ENCODE measurements at places on chromosomes 13 and 19.

- H3K4me1 ChIP-seq, result peaks cover 3% of the 10 kb centered on the region
- no peak overlapping the region for H3K4me3 ChIP-seq
- H3K27me3 ChIP-seq, result peaks cover 62% of the 10 kb centered on the region
- H3K27ac ChIP-seq, result no peak overlapping the region
Observed at GRCh38 chr19:45976178-45976577, 2.5 kb upstream of the NOVA2 start.

DNA sequence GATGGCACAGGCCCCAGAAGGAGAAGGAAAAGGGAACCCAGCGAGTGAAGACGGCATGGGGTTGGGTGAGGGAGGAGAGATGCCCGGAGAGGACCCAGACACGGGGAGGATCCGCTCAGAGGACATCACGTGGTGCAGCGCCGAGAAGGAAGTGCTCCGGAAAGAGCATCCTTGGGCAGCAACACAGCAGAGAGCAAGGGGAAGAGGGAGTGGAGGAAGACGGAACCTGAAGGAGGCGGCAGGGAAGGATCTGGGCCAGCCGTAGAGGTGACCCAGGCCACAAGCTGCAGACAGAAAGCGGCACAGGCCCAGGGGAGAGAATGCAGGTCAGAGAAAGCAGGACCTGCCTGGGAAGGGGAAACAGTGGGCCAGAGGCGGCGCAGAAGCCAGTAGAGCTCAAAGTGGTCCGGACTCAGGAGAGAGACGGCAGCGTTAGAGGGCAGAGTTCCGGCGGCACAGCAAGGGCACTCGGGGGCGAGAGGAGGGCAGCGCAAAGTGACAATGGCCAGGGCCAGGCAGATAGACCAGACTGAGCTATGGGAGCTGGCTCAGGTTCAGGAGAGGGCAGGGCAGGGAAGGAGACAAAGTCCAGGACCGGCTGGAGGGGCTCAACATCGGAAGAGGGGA lies 1.1 kb downstream of the PPP1R12C start:
- H3K36me3 ChIP-seq, result no peaks in the 10 kb centered on the region
- peak; percentile 81 for DNase-seq
- peak overlapping the region; percentile 61 for H3K4me3 ChIP-seq
- H3K27ac ChIP-seq, result peak overlapping the region; percentile 86
- H3K4me1 ChIP-seq, result peaks cover 21% of the 10 kb centered on the region
- no peaks in the 10 kb centered on the region for H3K27me3 ChIP-seq

- peaks cover 49% of the 10 kb centered on the region for H3K27me3 ChIP-seq
- DNase-seq, result no peak
- H3K4me1 ChIP-seq, result peaks cover 3% of the 10 kb centered on the region
- no peak overlapping the region for H3K4me3 ChIP-seq
Observed at GRCh38 chr19:15466851-15467733, 2.7 kb upstream of the RASAL3 start.

DNA sequence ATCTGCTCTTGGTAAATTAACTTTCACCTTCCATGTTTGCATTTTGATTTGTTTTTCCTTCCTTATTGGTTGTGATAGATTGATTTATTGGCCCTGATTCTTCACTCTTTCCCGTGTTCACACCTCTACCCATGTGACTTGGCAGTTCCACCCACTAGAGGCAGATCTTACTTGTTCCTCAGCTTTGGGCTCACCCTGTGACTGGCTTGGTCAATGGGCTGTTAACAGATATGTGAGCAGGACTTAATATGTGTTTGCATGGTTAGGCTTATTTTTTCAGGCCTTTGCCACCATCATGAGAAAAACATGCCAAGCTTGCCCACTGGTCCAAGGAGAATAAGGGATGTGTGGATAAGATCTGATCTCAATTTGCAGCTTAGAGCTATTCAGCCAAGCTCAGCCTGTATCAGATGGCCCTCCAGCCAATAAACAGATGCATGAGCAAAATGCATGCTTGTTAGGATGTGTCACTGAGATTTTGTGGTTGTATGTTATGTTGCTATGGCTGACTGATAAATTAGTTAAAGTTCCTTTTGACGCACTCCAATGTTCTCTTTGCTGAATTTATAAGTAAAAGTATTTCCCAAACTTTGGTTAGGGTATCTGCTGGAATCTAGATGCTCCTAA lies 48.0 kb downstream of the RGCC start:
- H3K4me3 ChIP-seq, result no peak overlapping the region
- no peaks in the 10 kb centered on the region for H3K36me3 ChIP-seq

- no peaks in the 10 kb centered on the region for H3K36me3 ChIP-seq
- H3K27ac ChIP-seq, result no peak overlapping the region
- no peaks in the 10 kb centered on the region for H3K27me3 ChIP-seq
Observed at GRCh38 chr13:39419876-39420275, 183.1 kb downstream of the LHFPL6 start.

- peaks cover 50% of the 10 kb centered on the region for H3K4me1 ChIP-seq
- H3K4me3 ChIP-seq, result no peak overlapping the region
- peak overlapping the region; percentile 99 for H3K27ac ChIP-seq
- peaks cover 45% of the 10 kb centered on the region for H3K36me3 ChIP-seq
- peak; percentile 92 for DNase-seq
- H3K27me3 ChIP-seq, result no peaks in the 10 kb centered on the region
Observed at GRCh38 chr19:1259206-1259875, 9.8 kb upstream of the CIRBP start.

- H3K36me3 ChIP-seq, result no peaks in the 10 kb centered on the region
- peaks cover 37% of the 10 kb centered on the region for H3K27me3 ChIP-seq
- H3K4me3 ChIP-seq, result no peak overlapping the region
- DNase-seq, result no peak
Observed at GRCh38 chr13:67226696-67227095, 3.4 kb downstream of the PCDH9 start.

DNA sequence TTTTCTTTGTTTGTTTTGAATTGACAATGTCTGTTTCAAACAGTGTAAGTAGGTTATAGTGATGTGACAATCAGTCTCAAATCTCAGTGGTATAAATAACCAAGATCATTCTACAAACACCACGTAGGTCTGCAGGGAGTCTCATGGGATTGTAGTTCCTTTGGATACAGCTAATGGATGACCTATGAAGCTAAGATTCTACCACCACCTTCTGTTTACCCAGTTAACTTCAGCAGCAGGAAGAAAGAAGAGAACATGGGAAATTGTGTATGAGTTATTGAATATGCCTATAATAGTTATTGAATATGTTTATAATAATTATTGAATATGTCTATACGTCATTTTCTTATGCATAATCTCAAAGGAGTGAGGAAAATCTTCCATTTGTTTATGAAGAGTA lies 63.9 kb upstream of the SLITRK5 start:
- H3K36me3 ChIP-seq, result no peaks in the 10 kb centered on the region
- H3K27ac ChIP-seq, result no peak overlapping the region
- H3K27me3 ChIP-seq, result no peaks in the 10 kb centered on the region

GRCh38 chr19:42455621-42456081 lies 12.9 kb upstream of the CXCL17 start:
- no peak overlapping the region for H3K4me3 ChIP-seq
- peaks cover 2% of the 10 kb centered on the region for H3K4me1 ChIP-seq
- no peak overlapping the region for H3K27ac ChIP-seq
- no peaks in the 10 kb centered on the region for H3K27me3 ChIP-seq

- DNase-seq, result no peak
- H3K4me1 ChIP-seq, result no peaks in the 10 kb centered on the region
- H3K27ac ChIP-seq, result no peak overlapping the region
- no peaks in the 10 kb centered on the region for H3K27me3 ChIP-seq
- peaks cover 66% of the 10 kb centered on the region for H3K36me3 ChIP-seq
- H3K4me3 ChIP-seq, result no peak overlapping the region
Observed at GRCh38 chr13:20990910-20991525, 70.4 kb downstream of the LATS2 start.

DNA sequence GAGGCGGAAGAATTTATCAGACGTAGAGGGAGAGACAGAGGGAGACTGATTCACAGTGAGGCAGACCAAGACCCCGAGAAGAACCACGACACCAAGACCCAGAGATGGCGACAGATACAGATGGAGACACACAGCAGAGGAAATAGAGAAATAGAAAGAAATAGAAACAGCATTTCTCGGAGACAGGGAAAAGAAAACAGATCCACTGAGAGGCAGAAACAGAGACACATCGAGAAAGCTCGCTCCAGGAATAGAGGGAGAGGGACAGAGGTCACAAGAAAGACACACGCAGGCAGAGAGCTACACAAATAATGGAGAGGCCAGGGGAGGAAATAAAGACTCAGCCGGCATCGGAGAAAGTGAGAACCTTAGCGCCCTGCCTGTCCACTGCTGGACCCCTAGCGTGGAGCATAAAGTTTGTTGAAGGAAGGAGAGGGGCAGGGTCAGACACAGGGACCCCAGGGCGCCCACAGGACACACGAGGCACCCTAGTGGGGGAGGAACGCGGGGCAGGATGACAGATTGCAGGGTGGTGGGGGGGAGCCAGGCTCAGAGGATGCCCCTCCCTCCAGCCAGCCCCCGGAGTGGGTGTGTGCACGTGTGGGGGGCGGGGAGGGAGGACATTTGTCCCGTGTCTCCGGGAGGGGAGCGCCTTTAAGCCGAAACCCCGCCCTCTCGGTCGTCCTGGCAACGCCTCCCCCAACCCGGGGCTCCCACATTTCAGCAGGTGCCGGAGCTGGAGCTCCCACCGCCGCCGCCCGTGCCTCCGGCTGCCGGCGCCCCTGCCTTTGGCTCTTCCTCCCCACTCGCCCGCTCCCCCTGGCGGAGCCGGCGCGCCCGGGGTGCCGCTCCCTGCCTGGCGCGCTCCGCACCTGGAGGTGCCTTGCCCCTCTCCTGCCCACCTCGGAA lies at the start of gene PRKCG:
TSS of gene PRKCG (plus strand) at position 716 of the 909 bp plus-strand sequence. CDS start 298 bp downstream, outside the sequence.
- peak within 1 kb of the TSS; percentile 25 for H3K4me3 ChIP-seq
- no peaks in the 10 kb centered on the region for H3K36me3 ChIP-seq
- peaks cover 70% of the 10 kb centered on the region for H3K27me3 ChIP-seq
- H3K27ac ChIP-seq, result no peak within 1 kb of the TSS

DNA sequence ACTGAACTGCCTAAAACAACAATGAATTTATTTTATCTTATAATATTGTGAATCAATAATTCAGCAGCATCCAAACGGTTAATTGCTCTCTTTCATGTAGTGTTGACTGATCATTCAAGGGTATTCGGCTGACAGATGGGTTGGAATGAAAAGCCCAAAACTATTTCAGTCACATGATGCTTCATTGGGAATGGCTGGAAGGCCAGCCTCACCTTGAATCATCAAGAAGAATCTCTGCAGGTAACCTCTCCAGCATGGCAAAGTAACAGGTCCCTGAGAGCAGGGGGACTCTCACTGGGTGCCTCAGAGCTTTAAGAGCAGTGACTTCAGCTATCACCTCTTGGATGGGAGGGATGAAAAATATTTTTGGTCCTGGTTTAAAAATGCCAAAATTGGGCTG lies 1395.7 kb downstream of the OLFM4 start:
- H3K36me3 ChIP-seq, result no peaks in the 10 kb centered on the region
- no peak overlapping the region for H3K4me3 ChIP-seq
- no peaks in the 10 kb centered on the region for H3K27me3 ChIP-seq
- no peak overlapping the region for H3K27ac ChIP-seq

GRCh38 chr13:98856983-98857382 lies 104.5 kb upstream of the SLC15A1 start:
- no peak overlapping the region for H3K27ac ChIP-seq
- no peak for DNase-seq
- no peaks in the 10 kb centered on the region for H3K36me3 ChIP-seq
- no peaks in the 10 kb centered on the region for H3K27me3 ChIP-seq

DNA sequence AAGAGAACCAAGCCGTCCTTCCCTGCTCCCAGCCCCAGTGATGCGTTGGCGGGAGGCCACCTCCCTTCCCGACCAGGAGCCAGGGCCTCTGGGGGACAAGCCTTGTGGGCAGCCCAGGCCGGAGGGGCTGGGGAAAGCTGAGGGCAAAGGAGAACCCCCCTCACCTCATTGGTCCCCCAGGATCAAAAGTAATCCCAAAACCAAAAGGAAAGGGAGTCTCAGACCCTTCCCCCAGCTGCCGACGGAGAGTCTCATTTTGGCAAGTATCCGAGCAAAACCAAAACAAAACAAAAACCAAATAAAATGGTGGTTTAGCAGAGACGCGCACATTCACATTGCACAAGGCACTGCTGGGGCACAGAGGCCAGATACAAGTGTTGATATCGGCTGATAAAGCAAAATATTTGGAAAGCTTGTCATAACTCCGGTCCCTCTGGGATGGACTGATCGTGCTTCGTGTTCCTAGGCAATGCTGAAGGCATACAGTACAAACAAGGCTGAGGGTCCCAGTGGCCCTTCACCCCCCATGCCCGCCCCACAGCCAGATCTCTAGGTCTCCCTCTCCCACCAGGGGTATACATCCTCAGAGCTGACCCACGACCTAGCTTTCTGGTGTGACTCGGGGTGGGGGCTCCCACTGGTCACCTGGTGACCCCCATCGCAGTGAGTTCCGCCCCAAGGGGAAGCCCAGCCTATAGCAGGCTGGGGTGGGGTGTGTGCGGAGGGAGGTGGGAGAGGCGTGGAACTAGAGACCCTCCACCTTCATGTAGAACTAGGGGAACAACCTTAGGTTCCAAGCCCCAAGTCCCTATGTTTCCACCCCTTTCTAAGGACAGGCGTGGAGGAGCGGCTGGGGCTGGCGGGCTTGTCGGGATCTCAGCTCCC lies 2.1 kb downstream of the CEBPA start:
- H3K27ac ChIP-seq, result peak overlapping the region; percentile 57
- DNase-seq, result no peak
- peak overlapping the region; percentile 70 for H3K4me3 ChIP-seq
- H3K4me1 ChIP-seq, result peaks cover 15% of the 10 kb centered on the region

DNA sequence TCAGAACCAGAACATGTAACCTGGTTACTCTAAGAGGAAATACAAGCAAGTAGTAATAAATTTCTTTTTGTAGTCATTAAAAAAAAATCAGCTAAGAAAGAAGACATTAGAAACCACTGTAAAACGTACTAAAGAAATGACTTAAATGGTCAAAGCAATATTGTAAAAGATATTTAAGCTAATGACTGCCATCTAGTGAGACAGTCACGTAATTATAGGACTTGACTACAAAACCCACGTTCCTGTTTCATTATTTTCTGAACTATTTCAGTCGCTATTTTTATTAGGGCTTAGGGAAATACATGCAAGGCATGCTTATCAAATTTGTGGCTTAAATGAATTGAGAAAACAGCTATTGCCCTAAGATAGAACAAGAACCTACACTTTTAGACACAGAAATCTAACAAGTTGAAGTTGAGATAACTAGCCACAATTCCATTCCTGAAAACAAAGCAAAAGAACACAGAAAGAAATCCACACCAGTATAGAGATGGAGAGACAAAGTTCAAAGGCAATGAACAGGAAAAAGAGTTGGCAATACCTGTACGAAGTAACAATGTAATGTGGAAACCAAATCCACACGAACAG lies 17.9 kb downstream of the ALG5 start:
- no peak overlapping the region for H3K27ac ChIP-seq
- no peaks in the 10 kb centered on the region for H3K36me3 ChIP-seq
- no peaks in the 10 kb centered on the region for H3K4me1 ChIP-seq

DNA sequence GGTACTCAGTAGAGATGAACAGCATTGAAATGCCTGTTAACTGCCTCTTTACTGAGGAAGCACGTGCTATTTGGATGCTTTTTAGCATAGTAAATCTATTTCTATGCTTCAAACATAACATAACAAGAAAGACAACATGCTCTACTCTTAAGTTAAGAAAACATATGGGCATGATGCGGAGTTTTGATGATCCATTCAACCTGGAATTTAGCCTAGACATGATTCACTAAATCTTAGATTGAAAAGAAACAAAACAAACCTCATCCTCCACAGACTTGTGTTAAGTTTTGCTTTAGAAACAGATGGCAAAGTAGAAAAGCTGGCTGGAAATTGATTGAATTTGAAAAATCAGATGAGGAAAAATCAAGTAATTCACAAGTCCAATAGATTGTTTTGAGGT lies 593.8 kb downstream of the OLFM4 start:
- no peak overlapping the region for H3K4me3 ChIP-seq
- no peak for DNase-seq
- no peaks in the 10 kb centered on the region for H3K27me3 ChIP-seq
- H3K36me3 ChIP-seq, result no peaks in the 10 kb centered on the region
- H3K27ac ChIP-seq, result no peak overlapping the region

GRCh38 chr19:993361-993830 lies 6.8 kb upstream of the GRIN3B start:
- peak; percentile 79 for DNase-seq
- peaks cover 30% of the 10 kb centered on the region for H3K27me3 ChIP-seq
- no peak overlapping the region for H3K4me3 ChIP-seq
- H3K4me1 ChIP-seq, result no peaks in the 10 kb centered on the region
